ENCODE measurements at places on chromosomes 16 and 17.
A peak's percentile ranks its signal among the peaks of the same experiment; 100 is the strongest.

DNA sequence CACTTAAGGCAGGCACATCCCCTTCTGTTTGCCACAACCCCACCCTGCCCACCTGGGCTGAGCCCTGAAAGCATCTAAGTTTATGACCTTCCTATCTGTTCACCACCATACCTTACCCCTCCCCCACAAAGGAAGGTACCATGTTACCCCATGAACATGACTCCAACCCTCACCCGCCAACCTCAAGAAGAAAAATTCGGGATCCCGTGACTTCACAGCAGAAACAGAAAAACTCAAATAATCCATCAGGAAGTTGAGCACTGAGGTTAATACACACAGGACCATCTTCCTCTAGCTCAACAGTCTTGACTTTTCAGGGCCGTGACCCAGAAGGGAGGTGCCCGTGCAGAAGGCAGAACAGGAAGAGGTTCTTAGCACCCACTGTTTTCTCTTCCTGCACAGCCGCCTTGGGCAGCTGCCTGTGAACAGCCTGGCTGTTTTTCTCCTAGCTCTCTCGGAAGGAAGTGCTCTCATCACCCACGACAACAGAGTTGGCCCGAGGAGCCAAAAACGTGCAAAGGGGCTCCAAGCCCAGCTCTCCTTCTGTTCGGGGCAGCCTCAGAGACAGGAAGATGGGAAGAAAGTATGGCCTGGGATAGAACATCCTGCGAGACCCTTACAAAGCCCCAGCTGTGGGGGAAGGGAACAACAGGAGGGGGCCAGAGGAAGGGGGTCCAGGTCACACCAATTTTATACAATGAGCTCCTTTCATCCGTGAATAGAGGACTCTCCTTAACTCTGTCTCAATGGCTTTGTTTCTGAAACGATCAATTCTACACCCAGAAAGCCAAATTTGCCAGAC lies 101.1 kb downstream of the XYLT1 start:
- DNase-seq, result no peak

- no peak for DNase-seq
Measured at GRCh38 chr16:63774302-63774701, 1347.6 kb downstream of the CDH11 start.

- no peak for DNase-seq
Measured at GRCh38 chr16:67844497-67844896, 2.2 kb upstream of the NUTF2 start.

- DNase-seq, result peak; percentile 82
Measured at GRCh38 chr17:82267575-82268379, 5.7 kb downstream of the CSNK1D start.
